PC-3 (cell line): ENCODE measurements at places on chromosomes 11 and 22.

- DNase-seq: no peak
Measured at GRCh38 chr11:44470854-44471253, 94.6 kb upstream of the CD82 start.

DNA sequence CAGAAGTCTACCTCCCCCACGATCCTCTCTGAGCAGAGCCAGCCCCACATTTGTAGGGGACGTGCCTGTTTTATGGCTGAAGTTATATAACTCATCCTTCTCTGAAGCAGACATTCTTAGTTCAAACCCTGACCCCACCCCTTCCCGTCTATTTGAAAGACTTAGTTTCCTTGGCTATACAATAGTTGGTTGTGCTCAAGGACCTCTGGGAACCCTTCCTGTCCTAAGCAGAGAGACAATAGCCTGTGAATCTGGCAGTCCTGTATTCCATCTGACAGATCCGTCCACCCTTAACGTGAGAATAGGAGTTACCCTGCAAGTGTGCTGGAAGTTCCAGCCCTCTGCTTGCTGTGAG lies 75.2 kb downstream of the MN1 start:
- no peak for DNase-seq

DNA sequence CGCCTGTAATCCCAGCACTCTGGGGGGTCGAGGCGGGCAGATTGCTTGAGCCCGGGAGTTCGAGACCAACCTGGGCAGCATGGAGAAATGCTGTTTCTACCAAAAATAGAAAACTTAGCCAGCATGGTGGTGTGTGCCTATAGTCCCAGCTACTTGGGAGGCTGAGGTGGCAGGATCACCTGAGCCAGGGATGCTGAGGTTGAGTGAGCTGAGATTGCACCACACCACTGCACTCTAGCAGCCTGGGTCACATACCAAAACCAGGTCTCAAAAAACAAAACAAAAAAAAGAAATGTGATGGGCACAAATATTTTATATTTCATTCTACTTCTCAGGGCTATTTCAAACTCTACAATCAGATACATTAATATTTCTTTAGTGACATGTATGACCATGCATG lies 25.7 kb downstream of the TTC17 start:
- no peak for DNase-seq

DNA sequence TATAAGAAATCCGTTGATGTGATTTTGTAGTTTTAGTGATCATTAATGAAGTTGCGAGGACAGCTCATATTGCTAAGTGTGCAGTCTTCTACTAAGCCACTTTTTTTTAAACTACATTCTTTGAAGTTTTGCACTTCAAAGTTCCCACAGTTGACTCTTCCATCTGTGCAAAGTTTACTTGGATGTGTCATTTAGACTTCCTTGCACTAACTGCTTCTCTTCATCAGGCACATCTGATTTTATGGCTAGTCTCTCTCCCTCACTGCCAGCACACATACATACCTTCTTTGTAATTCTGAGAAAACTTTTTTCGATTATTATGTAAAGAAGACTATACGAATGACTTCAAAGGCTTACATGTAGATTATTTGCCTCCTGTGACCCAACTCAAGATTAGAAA lies 250.0 kb downstream of the DYNC2H1 start:
- DNase-seq: no peak

DNA sequence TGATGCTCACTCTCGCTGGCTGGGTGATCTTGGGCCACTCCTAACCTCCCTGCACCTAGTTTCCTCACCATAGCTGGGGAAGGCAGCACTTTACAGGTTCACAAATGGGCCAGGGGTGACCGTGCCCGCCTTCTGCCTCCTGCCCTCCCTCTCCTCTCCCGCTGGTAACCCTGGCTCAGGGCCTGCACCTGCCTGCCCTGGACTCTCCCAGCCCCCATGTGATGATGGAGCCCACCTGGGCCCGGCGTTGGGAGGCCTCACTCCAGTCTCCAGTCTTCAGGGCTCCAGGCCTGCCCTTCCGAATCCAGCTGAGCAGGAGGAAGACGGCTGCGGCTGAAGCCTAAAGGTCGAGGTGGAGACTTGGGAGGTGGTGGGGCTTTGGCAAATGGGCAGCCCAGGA lies 152.9 kb downstream of the CACNA1I start:
- DNase-seq: no peak

DNA sequence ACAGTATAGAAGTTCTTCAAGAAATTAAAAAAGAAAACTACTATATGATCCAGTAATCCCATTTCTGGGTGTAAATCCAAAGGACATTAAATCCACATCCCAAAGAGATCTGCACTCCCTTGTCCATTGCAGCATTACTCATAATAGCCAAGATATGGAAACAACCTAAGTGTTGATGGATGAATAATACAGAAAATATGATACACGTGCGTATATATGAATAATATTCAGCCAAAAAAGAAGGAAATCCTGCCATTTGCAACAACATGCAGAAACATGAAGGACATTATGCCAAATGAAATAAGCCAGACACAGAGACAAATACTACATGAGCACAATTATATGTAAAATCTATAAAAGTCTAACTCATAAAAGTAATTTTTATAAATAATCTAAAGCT lies 306.3 kb upstream of the ANO3 start:
- DNase-seq: no peak

DNA sequence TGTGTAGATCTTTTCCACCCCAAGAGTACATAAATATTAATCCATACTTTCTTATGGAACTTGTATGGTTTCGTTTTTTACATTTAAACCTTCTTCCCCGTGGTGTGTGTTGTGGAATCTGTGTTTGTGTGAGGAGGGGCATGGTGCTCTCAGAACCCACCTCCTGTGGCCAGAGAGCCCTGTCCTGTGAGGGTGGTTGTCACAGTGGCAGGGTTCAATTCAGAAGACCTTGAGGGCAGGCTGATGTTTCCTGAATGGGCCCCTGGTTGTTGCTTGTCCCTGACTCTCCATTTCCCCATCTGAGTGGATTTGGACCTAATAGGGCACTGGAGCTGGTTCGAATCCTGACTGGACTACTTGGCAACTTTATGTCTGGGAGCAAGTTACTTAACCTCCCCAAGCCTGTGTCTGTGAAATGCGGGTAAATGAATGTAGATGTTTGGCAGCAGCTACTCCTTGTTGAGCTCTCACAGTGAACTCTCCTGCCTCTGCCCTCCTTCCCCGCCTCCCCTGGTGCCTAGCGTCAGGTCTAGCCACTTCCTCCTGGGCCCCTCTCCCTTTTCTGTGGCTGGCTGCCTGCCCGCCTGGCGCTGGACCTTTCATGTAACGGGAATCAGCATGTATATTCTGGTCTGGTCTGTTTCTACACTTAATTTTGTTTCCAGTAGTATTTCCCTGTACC lies 7.3 kb downstream of the NEAT1 start:
- peak; percentile 37 for DNase-seq

- no peak for DNase-seq
Measured at GRCh38 chr11:102325088-102325487, 7.8 kb downstream of the BIRC3 start.

DNA sequence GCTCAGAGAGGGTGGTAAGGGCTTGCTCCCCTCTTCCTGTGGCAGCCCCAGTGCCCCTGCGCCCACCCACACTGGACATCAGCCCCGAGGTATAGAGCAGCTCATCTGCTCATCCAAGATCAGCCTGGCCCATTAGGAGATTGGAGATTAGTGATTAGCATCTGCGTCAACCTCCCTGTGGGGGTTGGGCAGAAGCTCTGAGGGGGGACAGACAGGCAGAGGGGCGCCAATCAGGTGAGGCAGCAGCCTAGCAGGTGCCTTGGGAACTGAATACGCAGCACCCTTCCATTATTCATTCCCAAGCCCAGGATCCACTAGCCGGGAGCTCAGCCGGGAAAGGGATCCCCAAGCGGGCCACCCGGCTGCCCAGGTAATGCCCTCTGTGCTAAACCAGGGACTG lies 11.0 kb downstream of the SMTN start:
- no peak for DNase-seq

DNA sequence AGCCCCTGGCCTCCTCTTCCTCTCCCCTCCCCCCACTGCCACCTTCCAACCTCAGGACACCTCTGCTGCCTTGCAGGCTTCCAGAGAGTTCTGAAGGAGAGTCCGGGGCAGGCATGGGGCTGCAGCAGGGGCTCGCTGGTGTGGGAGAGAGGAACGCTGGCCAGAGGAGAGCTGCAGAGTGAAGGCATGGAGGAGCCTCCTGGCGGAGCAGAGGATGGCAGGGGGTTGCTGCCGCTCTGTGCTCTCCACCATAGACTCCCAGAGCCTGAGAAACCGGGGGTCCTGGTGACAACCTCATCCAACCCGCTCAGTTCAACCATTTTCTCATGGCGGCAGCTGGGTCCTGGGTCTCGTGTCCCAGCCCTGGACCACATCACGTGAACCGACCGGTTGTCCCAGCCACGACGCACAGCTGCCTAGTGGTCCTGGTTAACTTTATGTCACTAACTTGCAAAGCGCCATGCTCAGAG lies 17.5 kb downstream of the MRGPRG start:
- no peak for DNase-seq

DNA sequence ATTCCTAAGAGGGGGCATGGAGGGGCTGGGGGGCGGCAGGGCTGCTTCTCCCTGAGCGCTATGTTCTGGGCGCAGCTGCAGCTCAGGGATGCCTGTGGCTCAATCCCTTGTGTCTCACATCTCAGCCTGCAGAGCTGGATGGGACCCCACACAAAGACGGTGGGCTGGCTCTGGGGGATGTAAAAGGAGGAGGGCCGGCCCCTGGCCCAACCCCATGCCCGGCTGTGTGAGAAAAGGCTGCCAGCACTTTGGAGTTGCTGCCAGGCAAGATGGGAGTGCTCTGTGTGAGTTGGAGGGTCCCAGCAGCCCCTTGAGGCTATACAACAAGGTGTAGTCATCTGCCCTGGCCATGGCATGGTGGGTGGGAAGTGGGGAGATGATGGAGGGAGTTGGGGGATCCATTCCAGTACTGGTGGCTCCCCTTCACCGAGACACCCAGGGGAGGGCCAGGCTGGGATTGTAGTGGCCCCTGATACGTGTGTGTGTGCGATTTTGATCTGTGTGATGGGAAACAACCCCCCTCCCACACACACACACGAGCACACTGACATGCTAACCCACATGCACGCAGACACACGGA lies 1.3 kb upstream of the TBX10 start:
- DNase-seq: no peak

GRCh38 chr22:27554841-27555456 lies 246.6 kb downstream of the MN1 start:
- DNase-seq: peak; percentile 8

DNA sequence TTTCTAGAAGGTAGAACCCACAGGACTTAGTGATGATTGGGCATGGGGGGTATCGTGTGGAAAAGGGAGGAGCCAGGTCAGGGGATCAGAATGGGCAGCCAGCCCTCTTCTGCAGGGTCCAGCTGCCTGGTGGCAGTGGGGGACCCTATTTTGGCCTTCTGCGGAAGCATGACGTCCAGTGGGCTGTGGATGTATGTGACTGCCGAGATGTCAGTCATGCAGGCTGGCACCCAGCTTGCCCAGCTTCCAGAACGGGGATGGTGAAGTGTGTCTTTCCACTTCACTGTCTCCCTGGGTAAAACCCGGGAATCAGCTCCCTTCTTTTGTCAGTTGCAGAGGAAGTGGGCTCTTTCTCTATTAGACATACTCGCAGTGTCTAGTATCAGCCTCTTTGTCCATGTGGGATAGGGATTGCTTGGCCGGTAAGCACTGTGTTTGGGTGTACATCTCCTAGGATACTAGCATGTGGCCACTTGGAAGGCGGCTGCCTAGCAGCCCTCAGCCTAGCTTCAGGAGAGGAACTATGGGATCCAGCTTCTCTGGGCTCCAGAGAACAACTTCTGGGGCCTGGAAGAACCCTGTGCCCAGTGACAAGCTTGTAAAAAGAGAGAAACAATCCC lies 51.4 kb downstream of the GRIK4 start:
- DNase-seq: no peak

DNA sequence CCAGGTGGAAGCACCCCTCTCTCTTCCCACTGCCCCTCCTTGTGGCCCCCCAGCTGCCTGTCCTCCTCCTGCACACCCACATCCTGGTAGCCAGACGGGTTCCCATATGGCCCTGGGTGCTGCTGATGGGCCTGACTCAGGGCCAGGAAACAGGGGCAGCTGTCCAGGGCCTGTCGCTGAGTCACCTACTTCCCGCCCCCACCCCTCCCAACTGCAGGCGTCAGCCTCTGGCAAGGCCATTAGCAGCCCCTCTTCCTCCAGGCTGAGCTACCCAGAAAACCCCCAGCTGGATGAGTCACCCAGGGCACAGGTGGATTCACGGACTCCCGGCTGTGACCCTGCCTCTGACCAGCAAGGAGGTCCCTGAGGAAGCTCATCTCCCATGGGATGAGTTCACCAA lies 6.9 kb upstream of the GAL start:
- DNase-seq: peak; percentile 94

DNA sequence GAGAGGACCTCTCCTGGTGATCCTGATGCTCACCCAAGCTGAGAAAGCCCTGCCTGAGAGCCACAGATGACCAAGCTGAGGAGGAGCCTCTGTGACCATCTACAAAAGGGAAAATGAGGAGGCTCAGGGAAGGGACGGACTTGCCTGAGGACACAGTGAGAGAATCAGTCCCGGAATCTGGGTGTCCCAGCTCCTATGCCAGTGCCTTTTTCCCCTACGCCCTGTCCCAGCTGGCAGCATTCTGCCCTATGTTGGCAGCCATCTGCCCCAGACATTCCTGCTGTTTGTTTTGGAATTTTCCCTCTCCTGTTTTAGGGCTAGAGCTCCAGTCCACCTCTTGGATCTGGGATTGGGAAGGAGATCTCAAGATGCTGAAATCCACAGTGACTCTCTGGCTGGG lies 54.6 kb downstream of the C11orf58 start:
- DNase-seq: no peak
